ENCODE measurements at places on chromosomes 7 and 10.

- no peak for DNase-seq
Measured at GRCh38 chr7:55326081-55326835, 38.9 kb upstream of the LANCL2 start.

- no peak for DNase-seq
Measured at GRCh38 chr7:95549818-95550529, 46.3 kb downstream of the PDK4 start.

DNA sequence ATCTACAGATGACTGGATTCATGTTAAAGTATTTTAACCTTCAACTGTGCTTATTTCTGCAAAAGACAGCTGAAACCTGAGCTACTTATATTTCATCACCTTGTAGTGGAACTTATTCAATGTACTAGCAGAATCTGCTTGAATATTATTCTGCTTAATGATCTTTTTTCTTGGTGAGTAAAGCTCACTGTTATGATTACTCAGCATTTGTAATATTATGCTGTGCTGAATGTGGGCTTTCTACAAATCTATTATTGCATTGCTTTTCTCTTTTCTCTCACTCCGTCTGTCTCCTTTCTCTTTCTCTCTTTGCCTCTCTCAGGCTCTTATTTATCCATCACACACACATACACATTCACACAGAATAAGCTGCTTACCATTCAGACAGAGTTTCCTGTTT lies 98.7 kb upstream of the TMEM196 start:
- DNase-seq, result no peak

- no peak for DNase-seq
Measured at GRCh38 chr7:117146059-117146458, 176.8 kb downstream of the WNT2 start.

- DNase-seq, result no peak
Measured at GRCh38 chr10:35424680-35425285, 88.5 kb downstream of the CCNY start.

DNA sequence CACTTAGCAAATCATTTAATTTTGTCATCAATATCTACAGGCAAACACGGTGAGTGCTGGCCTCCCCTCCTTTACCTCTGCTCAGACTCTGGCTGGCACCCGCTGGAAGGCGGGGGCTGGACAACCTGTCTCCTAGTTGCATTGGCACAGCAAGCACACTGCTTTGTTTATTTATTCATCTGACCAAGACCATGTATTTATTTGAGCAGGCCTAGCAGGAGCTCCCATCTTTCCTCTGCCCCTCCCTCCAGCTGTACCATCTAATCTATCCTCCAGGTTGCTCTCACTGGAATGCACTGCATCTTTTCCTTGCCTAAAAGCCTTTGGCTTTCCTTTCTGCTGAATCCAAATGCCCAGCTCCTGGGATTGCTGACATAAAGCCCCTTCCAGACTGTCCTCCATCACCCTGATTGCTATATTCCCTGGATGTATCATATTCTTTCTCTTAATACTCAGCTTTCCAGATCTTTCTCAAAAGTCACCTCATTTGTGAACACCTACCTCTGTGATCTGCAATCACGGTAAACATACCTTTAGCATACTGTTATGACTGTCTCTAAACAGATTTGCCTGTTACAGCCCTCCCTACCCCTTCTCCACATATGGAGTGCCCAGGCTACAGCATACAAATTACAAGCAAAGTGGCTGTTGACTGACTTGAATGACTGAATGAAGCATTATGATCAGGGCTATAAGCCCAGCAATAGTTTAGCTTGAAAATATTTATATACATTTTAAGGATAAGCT lies 9.6 kb downstream of the ELMO1 start:
- no peak for DNase-seq

- no peak for DNase-seq
Measured at GRCh38 chr10:24556126-24556749, 167.4 kb downstream of the ARHGAP21 start.

DNA sequence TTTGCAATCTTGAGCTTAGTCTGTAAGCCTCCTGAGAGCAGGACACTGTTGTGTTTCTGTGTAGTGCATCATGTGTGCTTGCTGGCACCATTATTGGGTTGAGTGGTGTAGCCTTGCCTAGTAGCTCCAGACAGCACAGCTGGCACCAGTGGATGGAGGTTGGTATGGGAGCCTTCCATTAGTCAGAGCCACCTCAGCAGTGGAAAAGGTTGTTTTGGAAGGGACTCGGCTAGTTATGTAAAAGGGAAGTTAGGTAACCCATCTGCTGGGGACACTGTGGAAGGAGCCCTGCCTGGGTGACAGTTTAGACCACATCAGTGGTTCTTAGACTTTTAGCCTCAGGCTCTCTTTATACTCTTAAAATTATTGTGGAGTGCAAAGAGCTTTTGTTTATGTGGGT lies 16.3 kb downstream of the MINDY4 start:
- DNase-seq, result no peak

DNA sequence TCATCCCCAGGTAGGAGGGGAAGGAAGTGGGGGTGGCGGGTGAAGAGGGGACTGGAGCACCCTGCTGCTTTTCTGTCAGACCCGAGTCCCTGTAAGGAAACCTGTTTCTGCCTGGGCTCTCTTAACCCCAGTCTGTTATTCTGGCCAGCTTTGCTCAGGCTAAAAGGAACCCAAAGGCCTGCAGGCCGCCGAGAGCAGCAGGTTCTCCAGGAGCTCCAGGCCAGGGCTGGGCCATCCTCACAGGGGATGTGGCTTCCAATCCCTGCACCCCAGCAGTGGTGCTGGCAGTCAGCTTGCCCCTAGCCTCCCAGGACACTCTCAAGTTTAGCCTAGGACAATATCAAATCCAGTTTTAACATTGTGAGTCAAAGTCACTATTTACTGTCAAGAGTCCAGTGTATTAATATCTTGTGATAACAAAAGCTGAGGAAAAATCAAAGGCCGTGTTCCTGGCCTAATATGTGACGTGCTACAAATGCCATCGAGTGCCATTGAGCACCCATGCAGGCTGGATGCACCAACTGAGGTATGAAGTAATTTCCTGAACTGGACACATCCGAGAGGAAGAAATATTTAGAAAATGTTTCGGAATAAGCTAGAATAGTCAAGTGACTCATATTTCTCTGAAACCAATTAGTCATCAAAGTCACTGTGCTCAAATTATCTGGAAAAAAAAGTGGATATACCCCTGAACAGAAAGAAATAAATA lies 7.0 kb downstream of the PKD1L1 start:
- no peak for DNase-seq

DNA sequence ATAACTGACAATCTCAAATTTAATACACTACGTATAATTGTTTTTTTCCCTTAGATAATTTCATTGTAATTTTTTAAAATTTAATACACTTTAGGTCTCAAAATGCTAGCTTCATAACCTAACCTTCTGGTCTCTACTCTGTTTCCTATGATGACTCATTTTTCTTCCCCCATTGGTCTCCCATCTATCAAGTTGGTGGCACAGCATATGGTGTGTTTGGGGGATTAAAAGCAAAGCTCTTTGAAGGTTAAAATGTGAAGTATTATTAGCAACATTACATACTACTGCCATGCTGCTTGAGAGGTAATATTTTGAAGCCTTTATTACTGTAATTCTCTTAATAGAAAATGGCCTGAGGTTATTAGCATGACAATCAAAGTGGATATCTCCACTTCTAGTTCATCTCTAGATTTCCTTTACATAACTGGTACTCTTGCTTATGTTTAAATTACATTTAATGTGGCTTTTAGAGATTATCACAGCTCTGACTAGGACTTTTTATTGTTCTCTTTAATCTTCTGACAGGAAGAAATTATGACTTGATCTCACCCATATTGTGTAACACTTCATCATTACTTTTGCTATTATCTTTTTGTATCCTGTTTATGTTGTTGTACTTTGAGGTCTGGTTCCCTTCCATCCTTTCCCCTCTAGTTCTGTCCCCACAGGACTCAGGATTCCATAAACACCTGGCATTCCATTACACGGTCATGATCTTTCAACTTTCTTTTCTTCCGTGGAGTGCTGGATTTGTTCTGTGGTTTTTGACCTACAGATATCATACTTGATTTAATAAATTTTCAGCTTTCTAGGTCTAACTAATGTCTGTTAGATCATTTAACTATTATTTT lies 185.1 kb downstream of the SEMA3D start:
- no peak for DNase-seq

DNA sequence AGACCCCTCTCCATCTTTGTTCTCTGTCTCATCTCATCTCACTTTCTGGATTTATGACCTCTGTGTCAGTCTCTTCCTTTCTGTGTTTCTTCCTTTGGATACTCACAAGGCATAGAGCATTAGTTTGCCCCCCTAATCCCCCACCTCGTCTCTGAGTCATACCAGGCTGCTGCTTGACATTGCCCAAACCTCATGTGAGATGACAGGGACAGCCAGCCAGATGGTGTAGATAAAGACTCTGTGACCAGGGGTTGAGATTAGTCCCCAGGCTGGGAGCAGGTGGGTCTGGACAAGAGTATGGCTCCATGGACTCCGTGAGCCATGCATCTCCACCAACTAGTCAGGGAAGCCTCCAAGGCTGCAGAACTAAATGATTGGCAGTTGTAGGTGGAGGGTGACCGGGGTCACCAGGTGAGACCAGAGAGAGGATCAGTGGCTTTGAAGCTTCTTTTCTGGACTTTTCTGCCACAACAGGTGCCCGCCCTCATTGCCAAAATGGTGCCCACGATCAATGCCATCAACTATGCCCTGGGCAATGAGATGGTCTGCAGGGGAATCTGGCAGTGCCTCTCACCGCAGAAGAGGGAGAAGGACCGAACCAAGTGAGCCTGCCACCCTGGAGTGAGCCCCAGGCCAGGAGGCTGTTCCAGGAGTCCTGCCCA lies 13.3 kb downstream of the RGR start:
- DNase-seq, result no peak

DNA sequence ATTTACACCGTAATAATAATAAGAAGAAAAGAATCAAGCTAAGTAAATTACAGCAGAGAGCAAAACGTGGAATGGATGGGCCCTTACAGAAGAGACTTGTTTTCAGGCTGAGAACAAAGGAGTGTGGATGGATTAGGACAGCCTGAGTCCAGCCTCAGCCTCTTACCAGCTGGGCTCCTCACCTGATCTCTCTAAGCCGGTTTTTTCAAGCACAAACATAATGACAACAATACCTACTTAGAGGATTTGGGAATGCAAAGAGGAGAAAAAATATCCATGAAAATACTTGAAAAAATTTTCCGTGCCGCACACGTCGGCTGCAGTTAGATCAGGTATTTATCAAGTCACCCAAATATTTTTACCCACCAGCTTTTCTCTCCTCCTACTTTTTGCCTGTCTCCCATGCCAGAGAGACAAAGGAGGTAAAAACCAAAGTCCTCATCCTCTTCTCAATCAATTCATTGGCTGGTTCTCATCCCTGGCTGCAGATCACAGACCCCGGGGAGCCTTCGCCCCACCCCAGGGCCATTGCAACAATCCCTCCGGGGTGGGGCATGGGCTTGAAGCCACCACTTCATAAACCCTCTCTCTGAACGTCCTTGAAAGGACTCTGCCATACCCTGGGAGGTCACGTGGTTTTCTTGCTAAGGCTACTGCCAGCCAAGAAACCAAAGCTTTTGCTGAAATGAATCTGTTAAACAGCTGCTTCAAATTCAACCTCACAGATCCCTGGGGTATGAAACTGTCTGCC lies 29.7 kb upstream of the GTF2I start:
- no peak for DNase-seq

DNA sequence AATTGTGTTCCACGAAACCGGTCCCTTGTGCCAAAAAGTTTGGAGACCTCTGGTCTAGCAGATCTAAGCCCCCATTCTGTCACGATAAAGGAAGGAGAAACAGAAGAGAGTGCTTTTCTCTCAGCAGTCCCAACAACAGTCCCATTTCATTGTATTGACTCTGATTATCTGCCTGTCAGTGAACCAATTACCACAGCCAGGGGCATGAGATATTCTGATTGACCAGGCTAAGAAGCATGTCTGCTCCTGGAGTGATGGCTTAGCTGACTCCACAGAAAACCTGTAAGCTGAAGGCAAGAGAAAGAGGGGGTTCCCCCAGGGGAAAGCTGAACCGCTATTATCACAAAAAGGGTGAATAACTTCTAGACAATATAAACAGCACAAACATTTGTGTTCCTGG lies 765.4 kb downstream of the SORCS1 start:
- DNase-seq, result no peak

- no peak for DNase-seq
Measured at GRCh38 chr7:137609500-137609899, 237.3 kb downstream of the DGKI start.

DNA sequence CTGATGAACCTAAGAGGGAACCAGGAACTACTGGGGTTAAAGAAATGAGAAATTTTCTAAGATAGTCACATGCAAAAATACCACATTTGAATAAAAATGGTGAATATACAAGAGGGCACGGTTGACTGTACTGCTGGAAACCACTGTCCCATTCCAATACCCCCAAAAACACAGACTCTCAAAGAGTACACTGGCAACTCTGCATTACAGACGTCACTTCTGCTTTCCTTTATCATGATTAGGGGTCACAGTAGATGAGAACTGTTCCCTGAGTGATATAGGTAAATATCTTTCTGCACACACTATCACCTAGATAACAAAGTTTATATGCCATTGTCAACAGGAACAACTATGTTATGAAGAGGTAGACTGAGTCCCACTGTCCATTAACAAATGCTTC lies 69.5 kb downstream of the RAPGEF5 start:
- DNase-seq, result no peak

- no peak for DNase-seq
Measured at GRCh38 chr7:123608991-123609882, 7.6 kb downstream of the ASB15 start.

- no peak for DNase-seq
Measured at GRCh38 chr7:114444196-114444595, 29.6 kb downstream of the FOXP2 start.

DNA sequence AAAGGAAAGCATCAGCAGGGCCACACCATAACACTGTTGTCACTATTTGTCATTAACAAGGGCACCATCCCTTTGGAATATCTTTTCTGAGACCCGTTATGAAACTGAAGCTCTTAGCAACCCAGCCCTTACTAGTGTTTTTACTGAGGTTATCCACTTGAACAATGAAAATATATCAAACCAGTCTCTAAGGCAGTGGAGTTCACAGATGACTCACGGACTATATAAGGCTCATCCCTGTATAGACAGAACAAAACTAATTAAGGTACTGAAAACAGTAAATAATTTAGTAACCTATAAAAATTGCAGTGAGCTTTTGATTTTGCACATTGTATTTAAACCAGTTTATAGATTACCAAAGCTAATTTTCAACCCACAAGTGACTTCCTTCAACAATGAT lies 196.0 kb downstream of the ELAPOR2 start:
- no peak for DNase-seq

DNA sequence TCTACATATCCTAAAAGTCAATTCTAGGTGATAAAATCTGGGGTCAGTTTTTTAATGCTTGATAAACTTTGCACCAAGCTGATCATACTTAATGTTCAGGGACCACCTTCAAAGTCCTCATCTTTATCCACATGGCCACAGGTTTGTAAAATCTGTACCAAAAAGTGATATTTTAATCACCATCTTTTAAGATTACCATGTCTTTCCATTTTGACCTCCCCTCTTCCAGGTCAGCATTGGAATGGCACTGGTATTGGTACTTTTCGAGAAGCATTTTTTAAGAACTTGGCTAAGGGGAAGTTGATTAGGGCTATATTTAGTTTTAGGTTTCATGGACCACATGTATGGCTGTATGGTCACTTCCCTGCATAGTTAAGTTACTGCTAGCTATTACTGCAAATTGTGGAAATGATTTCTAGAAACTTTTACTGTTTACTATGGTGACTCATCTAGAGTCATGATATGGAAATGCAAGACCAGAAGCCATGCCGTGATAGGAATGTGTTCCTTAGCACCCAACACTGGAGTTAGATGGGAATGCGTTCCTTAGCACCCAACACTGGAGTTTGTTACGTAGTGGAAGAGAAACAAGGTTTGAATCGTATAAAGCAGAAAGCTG lies 50.8 kb upstream of the ABLIM1 start:
- DNase-seq, result no peak

GRCh38 chr10:101670635-101671034 lies 24.3 kb downstream of the FBXW4 start:
- DNase-seq, result no peak
